ENCODE measurements at places on chromosomes 4 and X. TPM values are rescaled to one million over a fixed set of nuclear protein-coding genes. Genes with fewer than 3 reads are reported as not detected.

IGSF1 gene
- 0.25 TPM for total RNA-seq

CLGN gene
- total RNA-seq: 29.0 TPM

KIAA0232 gene
- total RNA-seq: 30.5 TPM

PCDH19 gene
- total RNA-seq: 0.12 TPM

HAUS3 gene
- total RNA-seq: 17.7 TPM

RTL3 gene
- total RNA-seq: not detected

SLC10A4 gene
- 0.25 TPM for total RNA-seq

CAPN6 gene
- under 0.01 TPM for total RNA-seq
